ENCODE measurements at places on chromosomes 2 and 18.

- peak; percentile 68 for DNase-seq
These were observed 41.1 kb downstream of the LDLRAD4 start for GRCh38 chr18:13259701-13260100.

DNA sequence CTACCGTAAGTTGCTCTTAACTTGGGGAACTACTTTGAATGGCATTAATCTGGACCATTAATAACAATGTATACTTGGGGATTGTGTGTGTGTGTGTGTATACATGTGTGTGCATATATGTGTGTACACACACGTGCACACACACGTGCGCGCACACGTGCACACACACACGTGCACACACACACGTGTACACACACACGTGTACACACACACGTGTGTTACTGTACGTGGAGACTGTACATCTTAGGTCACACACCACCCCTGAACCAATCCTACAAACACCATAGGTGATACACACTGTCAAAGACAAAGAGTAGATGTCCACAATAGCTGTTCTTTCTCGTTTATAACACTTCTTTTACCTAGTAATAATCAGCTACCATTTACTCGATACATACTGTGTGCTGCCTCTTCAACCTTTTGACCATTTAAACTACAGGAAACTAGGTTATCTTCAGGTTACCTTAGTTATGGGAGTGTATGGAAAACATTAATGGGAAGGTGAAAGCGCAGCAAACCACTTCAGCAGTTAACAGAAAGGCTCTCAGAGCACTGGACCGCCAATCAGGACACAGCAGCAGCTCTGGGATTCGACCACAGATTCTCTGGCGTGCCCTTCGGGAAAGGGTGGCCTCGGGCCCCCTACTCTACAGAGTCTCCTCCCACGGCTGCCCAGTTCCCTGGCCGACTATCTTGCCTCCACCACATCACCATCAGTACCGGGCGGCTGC lies 894 bp upstream of the GCC2 start:
- DNase-seq, result no peak

- no peak for DNase-seq
These were observed 1.2 kb downstream of the RPL31 start for GRCh38 chr2:101003278-101003775.

DNA sequence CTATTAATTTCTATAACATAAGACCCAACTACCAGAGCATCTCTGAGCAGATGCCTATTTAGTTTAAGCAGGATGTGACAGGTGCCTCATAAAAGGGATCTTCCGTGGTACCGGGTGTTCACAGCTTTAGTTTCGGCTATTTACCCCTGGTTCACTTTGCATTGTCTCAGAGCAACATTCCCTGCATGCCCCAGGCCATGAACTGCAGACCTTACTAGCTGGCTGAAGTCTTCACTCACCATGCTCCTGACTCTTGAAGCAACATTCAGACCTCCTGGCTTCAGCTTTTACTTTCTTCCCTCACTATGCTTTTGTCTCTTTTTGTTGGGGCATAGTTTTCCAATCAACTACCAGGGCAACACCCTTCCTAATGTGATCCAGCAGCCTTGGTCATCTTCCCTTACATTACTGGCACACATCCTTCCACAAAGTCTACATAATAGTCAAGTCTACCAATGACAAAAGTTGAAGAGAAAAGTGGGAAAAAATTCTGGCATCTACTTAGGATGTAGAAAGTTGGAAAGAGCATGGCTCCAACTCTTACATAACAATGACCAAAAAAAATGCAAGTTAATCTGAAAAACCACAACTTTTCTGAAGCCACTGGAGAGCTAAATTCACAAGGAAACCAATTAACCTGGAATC lies 99.2 kb downstream of the SESTD1 start:
- no peak for DNase-seq

- DNase-seq, result no peak
These were observed 678.3 kb downstream of the BCL11A start for GRCh38 chr2:59874971-59875755.

DNA sequence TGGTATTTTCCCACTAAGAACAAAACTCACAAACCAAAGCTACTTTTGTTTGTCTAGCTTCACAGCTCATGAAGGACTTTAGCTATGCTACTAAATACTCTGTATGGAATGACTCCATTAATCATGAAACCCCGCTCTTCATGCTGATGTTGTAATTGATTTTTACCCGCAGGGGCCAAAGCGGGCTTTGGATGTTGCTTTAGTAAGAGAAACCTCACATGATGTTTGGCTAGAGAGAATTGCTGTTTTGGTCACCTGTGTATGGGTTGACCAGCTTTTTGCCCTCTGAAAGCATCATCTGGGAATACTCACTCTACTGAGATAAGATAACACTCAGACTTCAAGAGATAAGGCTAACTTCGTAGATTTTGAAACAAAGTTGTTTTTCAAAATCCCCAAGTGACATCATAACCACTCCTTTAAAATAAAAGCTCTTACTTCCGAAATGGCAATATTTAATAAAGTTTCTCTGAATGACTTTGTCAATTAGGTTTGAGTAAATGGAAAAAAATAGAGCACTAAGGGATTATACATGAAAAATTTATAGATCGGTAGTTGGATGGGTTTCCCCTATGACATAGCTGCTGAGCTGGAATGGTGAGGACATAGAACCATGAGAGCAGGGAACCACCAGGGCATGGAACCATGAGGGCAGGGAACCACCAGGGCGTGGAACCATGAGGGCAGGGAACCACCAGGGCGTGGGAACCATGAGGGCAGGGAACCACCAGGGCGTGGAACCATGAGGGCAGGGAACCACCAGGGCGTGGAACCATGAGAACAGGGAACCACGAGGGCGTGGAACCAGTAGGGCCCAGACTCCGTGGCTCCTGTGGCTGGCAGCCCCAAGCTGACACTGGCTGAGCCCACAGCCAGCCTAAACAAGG lies 31.9 kb downstream of the ACKR3 start:
- DNase-seq, result no peak

- no peak for DNase-seq
These were observed 58.5 kb downstream of the EIF5B start for GRCh38 chr2:99395589-99396130.

GRCh38 chr2:57758686-57759085 lies 287.9 kb upstream of the VRK2 start:
- DNase-seq, result no peak

- no peak for DNase-seq
These were observed 1.1 kb upstream of the WBP1 start for GRCh38 chr2:74457129-74457548.

DNA sequence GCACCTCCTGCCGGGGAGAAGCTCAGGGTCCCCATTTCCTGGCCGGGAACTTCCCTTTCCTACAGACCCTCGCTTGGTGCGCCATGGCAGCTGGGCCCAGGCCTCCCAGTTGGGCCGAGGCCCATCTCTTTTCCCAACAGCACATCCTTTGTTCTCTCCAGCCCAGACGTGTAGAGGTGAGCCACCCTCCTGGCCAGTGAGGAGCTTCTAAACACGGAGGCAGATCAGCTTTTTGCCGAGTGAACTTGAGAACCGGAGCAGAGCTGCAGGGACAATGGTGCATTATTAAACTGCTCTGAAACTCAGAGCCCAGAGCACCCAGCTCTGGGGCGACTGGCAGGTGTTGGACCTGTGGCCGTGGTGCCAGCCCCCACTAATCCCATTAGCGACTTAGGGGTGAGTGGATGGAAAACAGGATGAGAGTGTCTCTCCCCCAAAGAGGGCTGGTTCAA lies 25.4 kb downstream of the SH3BP4 start:
- no peak for DNase-seq

DNA sequence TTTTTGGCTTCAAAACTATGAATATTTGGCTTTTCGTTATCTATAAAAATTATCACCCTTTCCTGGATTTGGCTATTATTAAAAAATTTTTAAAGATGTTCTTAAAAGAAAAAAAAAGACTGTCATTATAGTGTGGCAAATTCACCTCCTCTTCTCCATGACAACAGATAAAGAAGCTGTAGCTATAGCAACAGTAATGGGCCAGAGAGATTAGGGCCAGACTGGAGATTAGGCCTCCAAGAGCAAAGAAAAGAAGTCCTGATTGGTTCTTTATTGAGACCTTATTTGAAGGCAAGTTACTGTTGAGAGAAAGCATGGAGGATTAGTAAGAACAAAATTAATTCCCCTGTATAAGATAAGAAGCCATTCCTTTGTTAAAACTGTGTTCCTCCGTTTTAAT lies 812.5 kb downstream of the DCC start:
- no peak for DNase-seq

GRCh38 chr18:39607034-39607433 lies 2041.4 kb upstream of the CELF4 start:
- no peak for DNase-seq

DNA sequence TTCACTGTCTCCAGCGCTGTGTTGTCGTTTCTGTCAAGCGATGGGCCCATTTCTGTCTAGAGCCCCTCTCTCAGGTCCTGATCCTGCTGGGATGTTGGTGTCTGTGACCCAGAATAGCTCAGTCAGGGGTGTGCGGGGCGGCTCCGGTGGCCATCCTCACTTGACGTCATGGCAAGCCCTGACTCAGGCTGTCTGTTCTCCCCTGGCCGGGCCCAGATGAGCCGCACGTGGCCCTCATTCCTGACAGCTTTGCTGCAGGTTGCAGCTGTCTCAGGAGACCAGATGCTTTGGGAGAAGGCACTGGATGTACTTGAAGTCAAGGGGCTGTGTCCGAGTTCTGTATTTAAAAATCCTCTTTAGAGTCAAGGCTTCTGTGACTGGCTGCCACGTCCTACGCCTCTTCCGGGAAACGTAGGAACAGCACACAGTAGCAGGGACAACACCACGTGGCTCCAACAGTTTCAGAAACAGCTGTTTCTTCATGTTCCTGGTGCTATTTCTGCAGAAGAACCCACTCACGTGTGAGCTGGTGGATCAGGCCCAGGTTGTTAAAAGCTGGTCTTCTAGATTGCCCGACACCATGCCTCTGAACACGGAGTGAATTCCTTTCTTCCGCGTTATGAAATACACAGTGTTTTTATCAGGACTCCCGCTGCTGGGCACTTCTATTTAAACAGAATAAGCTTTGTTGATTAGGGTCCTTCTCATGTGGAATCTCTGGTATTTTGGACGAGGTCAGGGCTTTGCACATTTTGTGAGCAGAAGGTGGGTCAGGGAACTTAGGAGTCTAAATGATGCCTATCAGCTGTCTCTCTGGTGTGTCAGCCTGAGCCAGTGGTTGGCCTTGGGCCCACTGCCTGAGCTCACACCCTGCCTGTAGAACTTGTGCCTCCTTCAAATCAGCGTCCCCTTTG lies 28.3 kb upstream of the NTSR2 start:
- DNase-seq, result no peak

DNA sequence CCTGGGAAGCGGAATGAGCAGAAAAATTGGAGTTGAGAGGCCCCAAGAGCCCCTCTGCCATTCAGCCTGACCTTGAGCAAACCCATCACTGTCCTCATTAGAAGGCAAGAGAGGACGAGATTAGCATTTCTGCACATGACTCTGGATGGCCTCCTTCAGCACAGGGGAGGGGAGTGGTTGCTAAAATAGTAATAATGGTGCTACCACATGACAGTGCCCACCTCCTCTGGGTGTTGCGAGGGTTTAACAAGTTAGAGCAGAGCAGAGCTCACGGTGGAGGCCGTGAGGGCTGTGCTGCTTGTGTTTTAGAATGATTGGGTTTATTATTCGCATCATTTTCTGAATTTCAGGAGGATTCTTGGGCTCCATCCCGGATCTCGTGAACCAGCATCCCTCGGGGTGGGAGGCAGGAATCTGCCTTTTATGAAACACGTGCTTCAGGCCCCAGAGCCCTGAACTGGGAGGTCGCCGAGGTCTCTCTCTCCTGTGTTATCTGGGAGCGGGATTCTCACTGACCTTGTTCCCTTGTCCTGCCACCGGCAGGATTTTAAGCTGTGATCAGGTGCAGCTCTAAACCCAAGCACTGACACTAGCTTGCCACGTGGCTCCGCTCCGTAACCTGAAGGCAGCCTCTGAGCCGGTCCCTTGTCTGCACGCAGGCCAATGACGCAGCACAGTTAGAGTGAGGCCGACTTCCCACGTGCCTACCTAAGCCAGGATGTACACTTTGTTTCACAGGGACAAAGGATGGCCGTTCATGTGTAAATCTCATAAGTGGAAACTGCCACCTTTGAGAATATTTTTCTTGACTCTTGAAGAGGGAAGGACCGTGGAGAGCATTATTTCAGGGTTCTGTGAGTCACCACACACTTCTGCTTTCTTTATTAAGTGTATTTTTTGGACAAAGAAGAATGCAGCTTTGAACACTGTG lies 142.3 kb downstream of the ACOXL start:
- no peak for DNase-seq

- DNase-seq, result no peak
These were observed 227.2 kb upstream of the HS6ST1 start for GRCh38 chr2:128545829-128546228.

DNA sequence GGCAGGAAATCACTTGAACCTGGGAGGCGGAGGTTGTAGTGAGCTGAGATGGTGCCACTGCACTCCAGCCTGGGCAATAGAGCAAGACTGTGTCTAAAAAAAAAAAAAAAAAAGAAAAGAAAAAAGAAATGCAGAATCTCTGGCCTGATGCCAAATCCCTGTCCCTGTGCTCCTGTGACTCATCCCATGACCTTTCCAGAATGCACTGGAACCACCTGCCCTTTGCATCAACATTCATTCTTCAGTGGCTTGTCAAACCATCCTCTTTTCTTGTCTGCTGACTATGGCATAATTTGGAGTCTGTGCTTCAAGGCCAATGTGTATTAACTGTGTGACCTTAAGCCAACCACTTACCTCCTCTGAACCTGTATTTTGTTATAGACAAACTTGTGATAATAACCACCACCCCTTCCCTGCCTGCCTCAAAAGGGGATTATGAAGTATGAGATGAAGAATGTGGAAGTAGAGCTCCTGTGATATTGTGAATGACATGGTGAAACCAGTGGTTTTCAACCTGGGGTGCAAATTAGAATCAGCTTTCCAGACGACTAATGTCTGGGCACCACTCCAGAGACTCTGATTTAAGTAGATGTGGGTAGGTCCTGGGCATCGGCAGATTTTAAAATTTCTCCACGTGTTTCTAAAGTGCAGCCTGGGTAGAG lies 189.3 kb downstream of the CLIP4 start:
- DNase-seq, result no peak

- no peak for DNase-seq
These were observed 23.9 kb downstream of the MEMO1 start for GRCh38 chr2:31986906-31987305.

DNA sequence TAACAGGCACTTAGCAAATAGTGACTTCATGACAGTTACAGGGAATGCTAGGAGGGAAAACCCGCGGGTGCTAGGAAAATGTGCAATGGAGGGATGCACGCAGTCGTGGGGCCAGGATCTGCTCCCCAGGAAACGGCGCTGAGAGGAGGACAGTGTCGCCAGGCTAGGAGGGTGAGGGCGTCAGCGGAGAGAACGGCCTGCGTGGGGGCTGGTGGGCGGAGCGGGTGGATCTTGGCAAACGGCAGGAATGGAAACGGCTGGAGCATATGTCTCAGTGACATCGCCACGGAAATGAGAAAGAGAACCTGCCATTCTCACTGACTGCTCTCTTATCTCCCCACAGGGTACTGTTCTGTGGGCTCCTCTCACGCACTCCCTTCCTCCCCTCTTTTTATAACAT lies 478.5 kb upstream of the ID2 start:
- DNase-seq, result no peak

GRCh38 chr2:191991442-191991841 lies 144.6 kb upstream of the CAVIN2 start:
- no peak for DNase-seq

GRCh38 chr2:9968553-9969497 lies 17.3 kb downstream of the GRHL1 start:
- DNase-seq, result no peak

GRCh38 chr2:45889053-45889452 lies 237.6 kb downstream of the PRKCE start:
- DNase-seq, result no peak

Data from posterior vena cava (tissue), 2 donors.